ENCODE measurements at places on chromosomes 16 and 17.

- no peak for DNase-seq
These were observed 20.4 kb downstream of the JUP start for GRCh38 chr17:41766135-41766534.

DNA sequence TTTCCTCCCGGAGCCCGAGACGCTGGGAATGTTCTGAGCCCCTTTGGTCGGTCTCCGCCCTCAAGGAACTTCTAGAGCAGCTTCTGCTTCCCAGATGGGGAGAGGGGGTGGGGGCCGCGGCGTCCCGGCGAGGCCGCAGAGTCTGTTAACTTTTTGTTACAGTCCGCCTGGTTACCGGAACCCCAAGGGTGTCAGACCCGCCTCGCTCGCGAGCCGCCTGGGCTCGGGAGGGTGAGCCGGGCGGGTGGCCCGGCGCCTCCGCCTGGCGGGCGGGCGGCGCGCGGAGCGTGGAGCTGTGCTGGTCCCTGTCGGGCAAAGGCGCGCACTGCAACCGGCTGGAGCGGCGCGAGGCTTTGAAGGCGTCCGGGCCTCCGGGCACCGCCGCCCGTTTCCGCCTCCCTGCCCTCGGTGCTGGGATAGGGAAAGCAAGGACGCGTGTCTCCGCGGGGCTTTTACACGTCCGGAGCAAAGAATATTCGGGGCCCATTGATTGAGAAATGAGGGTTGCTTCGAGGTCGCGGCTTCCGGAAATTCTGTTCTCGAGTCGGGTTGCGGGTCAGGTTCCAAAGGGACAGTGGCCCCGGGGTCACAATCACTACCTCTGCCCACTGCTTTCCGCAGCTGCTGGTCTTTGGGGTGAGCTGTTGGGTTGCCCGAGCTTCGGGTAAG, 1.7 kb downstream of the HS3ST3B1 start:
- DNase-seq = peak; percentile 56

DNA sequence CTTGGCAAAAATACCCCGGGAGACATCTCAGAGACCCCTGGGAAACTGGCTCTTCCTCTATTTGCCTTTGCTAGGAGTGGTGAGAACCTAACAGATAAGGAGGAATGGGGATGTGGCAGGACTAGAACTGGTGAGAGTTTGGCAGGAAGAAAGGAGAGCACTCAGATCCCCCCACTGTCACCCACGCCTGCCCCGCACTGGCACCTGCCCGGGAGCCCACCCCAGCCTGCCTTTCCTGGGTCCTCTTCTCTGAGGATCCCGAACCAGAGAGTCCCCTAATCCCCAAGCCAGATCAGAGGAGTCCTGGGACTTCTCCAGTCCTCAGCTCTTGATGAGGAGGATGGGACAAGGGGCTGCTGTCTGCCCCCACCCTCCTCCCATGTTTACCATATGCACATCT, 3.7 kb downstream of the KCNH6 start:
- DNase-seq = no peak

GRCh38 chr17:80474231-80474960, 2.0 kb downstream of the NPTX1 start:
- no peak for DNase-seq

DNA sequence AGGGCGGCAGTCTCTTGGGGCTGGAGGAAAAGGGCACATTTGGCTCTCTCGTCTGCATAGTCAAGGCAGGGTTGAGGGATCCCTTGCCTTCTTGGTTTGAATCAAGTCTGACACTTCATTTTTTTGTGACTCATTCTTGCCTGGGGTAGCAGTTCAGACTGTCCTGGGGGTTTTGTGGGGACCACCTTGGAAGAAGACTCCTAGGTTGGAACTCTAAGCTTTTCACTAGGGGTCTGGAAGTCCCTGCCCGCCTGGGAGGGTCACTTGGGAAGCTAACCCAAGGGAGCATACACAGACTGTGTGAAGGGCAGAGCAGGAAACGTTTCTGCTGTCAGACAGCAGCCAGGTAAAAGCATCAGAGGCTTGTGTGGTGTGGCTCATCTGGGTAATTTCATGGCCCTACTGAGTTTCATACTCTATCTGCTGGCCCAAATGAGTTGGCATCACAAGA, 11.3 kb downstream of the YPEL2 start:
- DNase-seq = no peak

DNA sequence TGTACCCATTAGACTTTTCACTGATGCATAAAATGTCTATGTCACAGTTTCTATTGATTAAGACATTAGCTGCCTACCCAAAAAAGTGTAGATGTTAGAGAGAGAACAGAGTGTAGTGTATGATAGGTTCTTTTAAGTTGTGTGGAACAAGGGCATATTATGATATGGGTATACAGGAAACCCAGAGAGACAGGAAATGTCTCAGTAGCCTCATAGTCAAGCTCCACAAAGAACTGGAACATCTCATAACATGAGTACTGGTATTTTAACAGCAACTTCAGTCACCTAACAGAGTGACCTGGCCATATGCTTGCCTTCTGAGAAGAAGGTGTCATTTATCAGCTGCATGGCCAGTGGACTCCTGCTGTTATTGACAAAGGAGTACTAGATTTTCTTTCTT, 128.1 kb downstream of the RGS9 start:
- no peak for DNase-seq

Measured in tibial nerve (tissue), 4 donors.